AG04450 (cell line): ENCODE measurements at places on chromosomes 12 and 14.

DNA sequence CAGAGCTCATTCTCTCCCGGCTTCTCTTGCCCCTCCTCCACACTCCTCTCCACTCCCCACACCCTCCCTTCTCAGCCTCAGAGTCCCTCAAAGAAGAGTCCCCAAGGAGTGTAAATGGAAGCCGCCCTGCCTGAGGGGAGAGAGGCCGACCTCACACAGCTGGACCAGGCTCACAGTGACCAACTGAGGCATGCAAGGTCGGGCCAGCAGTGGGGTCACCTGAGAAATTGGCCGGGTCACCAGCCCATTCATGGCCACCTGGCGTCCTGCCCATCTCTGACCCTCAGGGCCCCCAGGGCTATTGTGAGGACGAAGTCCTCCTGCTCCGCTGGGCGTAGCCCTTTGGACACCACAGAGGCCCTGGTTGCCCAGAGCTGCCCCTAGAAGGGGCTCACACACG is 49.5 kb upstream of the NUAK1 start:
- no peak for DNase-seq

DNA sequence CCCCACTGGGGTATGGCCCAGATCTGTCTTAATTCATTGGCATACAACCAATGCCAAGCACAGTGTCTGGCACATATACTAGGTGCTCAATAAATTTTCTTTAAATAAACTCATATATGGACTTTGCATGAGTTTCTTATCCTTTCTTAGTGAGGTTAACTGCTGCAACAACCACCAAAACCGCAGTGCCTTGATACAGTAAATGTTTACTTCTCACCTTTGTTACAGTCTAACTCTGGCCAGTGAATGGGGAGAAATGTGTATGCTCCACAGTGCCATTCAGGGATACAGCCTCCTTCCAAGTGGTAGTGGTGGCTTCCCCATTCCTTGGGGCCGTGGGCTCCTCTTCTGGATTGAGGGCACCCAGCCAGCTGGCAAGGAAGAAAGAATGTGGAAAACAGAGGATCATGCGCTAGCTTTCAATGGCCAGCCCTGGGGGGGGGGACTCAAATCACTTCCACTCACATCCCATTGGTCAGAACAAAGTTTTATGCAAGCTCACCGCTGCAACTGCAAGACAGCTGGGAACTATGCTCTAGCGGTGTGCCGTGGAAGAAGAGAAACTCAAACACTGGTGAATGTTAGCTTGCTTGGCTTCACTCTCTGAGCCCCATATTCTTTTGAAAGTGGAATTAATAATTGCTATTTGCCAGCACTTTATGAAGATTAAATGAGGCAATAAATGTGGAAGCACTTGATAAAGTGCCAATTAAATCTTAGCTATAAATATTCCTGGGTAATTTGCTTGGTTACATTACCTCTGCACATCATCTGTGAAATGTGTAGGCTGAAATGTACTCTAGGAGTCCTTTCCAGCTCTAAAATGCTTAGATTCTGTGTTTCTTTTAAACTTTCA is 51.0 kb upstream of the SOCS2 start:
- DNase-seq = no peak

DNA sequence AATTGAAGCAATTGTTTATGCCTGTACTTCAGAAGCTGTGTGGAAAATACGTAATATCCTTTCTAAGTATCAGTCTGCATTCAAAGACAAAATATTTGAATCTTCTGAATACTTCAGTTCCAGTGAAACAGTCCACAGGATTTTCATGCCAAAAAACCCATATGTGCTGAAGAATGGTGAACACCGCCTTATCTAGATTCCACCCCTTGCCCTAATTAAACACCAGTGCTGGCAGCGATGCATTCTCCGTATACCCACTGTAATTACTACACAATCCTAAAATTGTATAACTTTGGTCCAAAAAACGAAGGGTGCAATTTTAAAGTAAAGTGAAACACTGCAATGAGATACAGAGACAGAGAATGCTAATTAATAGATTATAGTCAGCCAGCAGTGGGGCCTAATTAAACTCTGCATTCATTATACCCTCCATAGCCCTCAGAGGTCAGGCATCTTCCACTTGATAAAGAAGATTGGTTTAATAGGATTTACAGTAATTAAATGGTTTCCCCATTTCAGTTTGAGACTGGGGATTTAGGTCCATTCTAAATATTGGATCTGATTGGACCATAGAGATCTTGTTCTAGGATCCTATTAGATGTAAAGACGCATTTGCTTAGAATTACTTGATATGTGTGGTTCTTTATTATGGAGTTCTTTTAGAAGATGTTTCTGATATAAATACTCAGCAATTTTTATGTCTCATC is 43.9 kb downstream of the ERC1 start:
- no peak for DNase-seq

GRCh38 chr14:69263364-69263763 is 3.4 kb downstream of the GALNT16 start:
- peak; percentile 59 for DNase-seq

DNA sequence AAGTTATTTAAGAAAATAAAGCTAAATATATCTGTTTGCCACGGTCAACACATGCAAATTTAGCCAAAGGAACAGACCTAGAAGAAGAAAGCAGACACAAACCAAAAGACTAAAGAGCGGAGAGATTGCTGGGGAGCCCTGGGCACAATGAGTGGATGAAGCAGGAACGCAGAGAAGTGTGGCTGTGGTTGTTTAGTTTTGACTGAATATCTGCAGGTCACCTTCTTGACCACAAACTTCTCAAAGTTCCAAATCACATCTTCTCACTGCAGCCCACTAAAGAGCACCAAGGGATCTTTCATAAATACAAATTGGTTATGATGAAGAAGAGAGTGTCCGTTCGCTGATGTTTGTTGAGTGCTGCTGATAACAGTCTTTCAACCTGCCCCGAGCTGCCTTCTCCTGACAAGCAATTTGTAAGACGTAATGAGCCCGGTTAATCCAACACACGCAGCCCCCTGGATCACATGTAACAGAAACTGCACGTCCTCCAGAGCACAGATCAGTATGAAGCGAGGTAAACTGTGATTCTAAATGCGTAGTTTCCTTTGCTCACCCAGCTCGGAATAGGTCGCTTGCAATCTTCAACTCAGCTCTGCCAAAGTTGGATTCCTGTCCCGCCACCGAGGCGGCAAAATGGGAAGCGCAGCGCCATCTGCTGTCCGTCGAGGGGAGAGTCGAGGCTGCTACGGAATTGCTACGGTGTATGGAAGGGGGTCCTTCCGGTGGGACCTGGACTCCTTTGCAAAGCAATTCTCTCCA is 120.8 kb downstream of the GXYLT1 start:
- DNase-seq = peak; percentile 24

- no peak for DNase-seq
Observed at GRCh38 chr12:59929110-59929509, 333.3 kb downstream of the SLC16A7 start.

- DNase-seq = no peak
Observed at GRCh38 chr12:64780531-64781279, 21.5 kb upstream of the GNS start.

DNA sequence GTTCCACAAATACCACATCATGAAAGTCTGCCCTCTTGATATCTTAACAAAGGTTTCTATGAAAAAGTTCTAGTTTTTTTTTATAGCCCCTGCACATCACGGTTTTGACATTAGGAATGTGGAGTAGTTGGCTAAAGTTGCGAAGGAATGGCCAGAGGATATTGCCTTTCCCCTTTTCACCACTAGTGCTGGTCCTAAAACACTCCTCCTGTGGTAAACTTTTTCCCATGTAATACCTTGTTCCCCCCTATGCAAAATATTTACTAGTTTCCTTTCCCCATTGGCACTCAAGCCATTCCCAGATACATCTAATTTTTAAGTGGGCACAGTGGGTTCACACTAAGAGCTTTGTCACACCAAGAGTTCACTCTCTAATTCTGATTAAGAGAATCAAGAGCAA is 33.4 kb downstream of the R3HDM2 start:
- no peak for DNase-seq

DNA sequence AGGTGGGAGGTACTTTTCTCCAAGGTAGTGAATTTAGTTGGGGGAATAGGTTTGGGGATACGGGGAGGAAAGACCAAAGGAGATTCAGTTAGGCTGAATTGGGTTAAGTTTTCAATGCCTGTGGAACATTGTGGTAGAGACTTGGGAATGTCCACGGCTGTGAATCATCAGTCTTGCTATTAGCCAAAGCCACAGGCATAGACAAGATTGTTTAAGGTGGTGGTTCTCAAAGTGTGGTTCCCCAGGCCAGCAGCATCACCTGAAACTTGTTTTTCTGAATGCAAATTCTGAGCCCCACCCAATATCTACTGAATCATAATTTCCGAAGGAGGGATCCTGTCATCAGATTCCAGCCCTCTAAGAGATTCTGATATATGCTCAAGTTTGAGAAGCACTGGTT is 316.2 kb downstream of the EGLN3 start:
- DNase-seq = no peak

- no peak for DNase-seq
Observed at GRCh38 chr14:68246074-68246785, 426.7 kb downstream of the RAD51B start.

GRCh38 chr12:38886931-38887330 is 18.5 kb downstream of the CPNE8 start:
- no peak for DNase-seq

DNA sequence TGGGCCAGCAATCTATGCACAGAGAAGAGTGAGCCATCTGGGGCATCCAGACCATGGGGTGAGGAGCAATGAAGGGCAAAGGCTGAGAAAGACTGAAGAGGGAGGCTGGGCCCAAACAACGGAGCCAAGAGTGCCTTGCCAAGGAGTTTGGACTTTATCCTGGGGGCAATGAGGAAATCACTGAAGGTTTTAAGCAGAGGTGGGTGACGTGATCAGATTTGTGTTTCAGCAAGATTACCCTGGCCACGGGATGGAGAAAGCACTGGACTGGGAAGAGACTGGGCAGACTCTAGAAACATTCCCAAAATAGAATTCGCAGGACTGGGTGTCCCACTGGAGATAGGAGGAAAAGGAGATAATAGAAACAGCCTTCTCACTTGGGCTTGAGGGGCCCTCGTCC is 65.3 kb downstream of the DPF3 start:
- no peak for DNase-seq
